ENCODE measurements at places on chromosomes 6 and 20.

DNA sequence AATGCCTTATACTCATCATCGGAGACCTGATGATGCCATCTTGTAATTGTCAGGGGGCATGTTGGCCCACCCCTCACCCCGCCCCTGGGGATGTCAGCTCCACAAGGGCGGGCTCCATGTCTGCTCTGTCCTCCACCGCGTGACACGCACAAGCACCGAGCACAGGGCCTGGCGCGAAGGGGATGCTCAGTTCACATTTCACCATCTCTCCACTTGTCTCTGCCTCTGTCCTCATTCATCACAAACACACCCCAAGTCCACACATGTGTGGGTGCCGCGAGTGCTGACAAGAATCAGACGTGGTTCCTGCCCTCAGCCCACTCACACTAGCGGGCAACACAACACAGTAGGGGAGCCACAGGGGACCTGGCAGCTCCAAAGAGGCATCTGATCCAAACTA, 151.2 kb upstream of the PTPN1 start:
- DNase-seq: no peak

DNA sequence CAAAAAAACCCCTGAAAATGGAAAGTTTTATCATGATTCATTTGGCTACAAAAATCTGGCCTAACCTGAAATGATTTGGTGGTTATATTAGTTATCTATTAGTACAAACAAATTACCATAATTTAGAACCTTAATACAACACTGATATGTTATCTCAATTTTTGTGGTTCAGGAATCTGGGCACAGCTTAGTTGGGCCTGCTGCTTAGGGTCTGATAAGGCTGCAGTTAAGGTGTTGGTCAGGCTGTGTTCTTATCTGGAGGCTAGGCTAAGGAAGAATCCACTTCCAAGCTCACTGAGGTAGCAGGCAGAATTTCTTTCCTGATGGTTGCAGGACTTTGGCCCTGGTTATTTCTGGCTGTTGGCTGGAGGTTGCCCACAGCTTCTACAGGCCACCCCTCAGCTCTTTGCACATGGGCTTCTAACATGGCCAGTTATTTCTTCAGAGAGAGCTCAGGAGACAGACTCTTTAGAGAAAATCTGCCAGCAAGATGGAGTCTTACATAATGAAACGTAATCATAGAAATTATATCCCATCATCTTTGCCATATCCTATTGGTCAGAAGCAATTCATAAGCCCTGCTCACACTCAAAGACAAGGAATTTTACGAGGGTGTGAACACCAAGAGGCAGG, 11.4 kb downstream of the TRIM38 start:
- no peak for DNase-seq

- no peak for DNase-seq
Measured at GRCh38 chr6:112827793-112828192, 480.7 kb downstream of the RFPL4B start.

- no peak for DNase-seq
Measured at GRCh38 chr20:43514648-43514999, 7.1 kb downstream of the L3MBTL1 start.

GRCh38 chr6:36195471-36196112, 952 bp upstream of the BRPF3 start:
- DNase-seq: no peak

GRCh38 chr6:6518631-6519427, 69.7 kb upstream of the LY86 start:
- DNase-seq: no peak

DNA sequence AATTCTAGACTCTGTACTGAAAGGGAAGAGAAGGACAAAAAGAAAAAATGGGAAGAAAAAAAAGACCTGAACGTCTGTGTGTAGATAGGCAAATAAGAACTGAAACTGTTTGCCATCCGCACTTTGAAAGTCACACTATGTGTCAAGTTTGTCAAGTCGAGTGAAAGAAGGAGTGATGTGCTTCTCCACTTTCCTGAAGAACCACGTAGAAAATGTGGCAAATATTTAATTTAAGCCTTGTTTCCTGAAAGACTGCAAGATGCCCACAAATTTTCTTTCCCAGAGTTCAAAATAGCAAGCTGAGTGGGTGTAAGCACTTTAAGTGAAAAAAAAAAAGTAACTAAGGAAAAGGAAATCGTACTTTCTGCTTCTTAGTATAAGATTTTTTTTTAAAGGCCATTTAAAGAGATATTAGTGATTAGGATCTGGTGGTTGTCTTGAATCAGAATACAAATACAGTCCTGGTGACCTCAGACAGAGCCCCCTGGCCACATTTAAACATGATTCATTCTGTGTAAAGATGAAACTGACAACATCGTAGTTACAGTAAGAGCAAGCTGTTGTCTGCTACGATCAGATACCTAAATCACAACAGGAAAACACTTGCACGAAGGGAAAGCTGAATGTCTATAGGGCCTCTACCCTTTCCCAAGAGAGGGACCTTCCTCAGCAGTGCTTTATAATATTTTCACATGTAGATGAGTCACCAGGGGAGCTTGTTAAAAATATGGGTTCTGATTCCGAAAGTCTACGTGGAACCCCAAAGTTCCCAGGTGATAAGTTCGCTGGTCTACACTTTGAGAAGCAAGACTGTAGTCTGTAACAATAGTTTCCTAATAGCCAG, 102.3 kb downstream of the HIVEP2 start:
- peak; percentile 41 for DNase-seq

DNA sequence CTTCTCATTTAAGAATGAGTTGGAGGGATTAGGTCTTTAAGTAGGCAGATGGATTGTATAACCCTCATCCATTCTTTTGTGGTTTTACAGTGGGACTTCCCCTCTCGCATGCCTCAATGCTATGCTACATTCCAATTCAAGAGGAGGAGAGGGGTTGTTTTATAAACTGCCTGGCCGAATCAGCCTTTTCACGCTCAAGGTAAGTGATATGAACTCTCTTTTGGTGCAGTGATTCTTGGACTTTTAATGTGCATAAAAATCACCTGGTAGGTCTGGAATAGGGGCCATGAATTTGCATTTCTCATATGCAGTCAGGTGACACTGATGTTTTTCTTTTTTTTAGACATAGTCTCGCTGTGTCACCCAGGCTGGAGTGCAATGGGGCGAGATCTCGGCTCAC, 10.8 kb downstream of the ASXL1 start:
- peak; percentile 61 for DNase-seq

- no peak for DNase-seq
Measured at GRCh38 chr6:37785663-37786270, 33.8 kb upstream of the ZFAND3 start.

DNA sequence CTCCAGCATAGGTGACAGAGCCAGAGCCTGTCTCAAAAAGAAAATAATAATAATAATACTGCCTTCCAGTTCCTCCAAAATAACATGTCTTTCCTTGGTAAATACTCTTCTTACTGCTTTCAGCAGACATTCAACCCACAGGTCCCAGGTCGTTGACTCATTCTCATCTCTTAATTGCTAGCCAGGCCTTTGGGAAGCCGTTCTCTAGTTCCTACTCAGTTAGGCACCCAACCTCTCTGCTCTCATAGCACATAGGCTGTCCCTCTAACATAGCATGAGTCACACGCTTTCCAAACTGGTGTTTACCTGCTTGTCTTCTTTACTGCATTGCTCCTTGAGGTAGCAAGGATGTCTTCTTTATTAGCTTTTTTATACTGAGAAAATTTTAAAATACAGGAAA, 98.8 kb downstream of the LAMA2 start:
- no peak for DNase-seq

DNA sequence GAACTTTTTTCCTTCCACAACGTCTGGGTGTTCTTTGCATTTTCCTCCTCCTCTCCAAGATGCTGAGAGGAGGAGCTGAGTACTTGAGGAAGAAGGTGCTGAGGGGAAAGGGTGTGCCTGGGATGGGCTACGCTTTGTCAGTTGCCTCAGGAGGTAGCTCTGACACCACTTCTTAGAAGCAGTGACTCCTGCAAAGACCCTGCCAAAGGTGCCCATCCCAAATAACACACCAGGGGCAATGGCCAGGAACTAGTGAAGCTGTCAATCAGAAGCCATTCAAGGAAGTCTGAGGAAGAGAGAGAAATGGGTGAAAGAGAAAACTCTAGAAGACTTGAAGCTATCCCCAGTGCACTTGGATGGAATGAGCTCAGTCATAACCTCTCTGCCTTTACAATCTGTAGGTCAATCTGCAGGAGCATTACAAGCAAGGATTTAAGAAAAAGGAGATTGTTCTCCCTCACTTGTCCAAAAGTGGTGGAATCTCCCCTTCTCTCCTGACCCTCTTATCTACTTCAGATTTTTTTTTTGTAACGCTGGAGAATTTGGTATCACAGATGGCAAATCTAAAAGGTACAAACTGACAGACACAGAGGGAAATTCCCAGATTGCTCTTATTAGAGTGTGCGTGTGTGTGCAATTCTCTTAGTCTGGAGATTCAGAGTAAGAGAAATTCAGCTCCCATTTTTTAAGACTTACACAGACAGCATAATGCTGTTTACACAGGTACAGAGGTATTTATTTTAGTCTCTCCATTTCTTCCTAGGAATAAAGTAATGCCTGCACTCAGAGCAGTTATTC, 242.6 kb downstream of the GMPR start:
- no peak for DNase-seq

- DNase-seq: no peak
Measured at GRCh38 chr20:13984211-13984610, 6.2 kb downstream of the SEL1L2 start.

- no peak for DNase-seq
Measured at GRCh38 chr6:7924867-7925266, 14.3 kb upstream of the TXNDC5 start.

DNA sequence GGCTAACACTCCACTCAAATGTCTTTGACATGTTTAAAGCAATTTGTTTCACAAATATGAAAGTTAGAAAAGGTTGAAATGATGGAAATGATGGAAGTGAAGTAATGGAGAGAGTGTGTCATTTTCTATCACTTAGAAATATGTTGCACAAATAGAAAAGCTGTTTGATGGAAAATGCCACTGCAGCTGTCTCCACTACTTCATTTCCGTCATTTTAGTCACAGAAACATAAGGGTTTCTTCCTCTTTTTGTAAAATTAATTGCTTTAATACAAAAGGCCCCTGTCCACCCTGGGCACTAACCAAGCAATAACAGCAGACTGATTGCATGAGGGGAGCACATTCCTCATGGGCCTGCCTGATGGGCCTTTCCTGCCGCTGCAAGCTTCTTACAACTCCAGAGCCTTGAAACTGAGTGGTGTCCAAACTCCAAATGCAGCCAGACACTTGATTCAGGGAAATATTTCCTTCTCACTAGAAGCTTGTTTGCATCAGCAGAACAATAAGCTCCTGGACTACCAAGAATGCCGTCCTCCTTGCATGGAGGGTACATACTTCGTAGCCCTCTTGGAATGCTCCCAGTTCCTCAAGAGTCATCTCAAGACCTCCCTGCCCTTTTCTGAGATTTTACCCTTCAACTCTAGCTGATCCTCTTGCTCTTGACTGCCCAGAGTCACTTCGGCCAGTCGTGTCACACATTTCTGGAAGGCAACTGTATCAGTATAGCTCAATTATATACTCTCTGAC, 36.1 kb downstream of the F13A1 start:
- DNase-seq: no peak

DNA sequence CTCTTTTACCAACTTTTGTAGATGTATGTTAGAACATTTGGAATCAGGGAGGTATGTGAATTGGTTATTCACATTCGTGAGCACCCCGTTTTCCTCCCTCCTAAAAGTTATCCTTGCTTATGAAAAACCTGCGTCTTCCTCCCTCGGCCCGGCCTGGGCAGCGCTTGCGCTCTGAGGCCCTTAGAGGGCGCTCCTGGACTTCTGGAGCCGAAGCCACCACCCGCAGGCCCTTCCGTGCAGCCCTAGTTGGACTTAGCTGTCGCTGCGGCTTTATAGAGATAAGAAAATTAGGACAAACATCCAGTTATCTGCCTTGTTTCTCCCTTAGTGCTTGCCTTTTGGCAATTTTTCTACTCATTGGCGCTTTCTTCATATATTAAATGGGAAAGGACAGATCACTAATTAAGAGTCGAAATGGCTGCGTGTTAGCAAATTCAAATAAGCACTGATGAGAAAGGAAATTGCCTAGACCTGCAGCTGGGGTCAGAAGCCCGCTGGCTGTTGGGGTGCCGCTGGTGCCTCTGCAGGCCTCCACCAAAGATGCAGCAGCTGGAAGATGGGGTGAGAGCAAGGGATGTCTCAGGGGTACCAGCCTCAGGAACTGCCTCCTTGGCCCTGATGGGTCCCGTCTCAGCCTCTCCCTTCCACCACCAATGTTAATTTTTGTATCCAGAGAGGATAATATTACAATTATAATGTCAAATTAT, 5.2 kb downstream of the FNDC1 start:
- peak; percentile 67 for DNase-seq

DNA sequence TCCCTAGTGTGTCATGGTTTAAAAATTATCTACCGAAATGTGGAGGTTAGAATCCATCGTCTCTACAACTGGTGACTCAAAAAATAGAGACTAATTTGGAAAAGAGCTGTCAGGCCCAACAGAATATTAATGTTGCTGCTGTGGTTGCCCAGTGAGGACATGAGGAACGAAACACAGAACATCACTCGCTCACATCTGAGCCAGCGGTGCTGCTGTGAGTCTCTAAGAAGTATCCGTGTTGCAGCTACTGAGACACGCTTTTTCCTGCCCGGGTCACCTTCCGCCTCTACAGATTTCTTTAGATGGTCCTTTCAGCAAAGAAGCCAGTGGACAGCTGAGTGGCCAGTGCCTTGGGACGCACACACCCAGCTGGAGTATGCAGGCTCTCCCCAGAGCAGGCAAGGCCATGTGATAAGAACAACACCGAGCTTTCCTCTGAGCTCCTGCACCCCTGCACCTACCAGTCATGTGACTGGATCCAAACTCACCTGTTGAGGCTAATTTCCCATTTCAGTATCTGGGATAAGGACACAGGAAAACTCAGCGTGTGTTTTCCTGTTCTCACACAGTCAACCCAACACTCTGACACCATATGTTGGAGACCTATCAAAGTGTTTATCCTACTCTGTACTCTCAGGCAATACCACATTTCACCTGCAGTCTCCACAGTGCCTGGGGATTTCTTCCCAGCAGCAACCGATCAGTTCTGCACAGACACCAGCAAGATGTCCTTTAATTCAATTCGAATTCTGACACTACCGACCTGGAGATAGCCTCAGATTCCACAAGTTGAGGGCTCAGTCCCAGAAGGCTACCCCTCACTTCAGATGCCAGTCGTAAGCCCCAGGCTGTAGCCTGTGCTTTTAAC, 119.0 kb upstream of the RPS6KA2 start:
- no peak for DNase-seq

GRCh38 chr20:51591871-51592270, 49.4 kb upstream of the NFATC2 start:
- DNase-seq: no peak

DNA sequence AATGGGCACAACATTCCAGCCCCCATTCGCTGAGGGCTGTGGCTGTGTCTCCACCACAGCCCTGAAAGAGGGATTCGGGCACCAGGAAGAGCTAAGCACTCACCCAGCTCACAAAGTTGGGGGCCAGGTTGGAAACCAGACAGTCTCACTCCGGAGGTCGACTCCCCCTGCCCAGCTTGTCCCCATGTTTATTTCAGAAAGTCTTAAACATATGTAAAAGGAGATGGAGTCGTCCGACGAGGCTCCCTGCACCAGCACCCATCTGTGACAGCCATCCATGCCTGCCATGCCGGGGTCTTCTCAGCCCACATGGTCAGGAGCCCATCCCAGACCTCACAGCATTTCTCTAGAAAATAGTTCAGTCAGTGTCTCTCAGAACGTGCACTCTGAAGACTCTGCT, 63.6 kb upstream of the STX16 start:
- DNase-seq: no peak

GRCh38 chr6:71289039-71289801, 609 bp downstream of the OGFRL1 start:
- no peak for DNase-seq
